ENCODE measurements at places on chromosomes 12 and 14. TPM values are rescaled to one million over a fixed set of nuclear protein-coding genes. Genes with fewer than 3 reads are reported as not detected.

DNA sequence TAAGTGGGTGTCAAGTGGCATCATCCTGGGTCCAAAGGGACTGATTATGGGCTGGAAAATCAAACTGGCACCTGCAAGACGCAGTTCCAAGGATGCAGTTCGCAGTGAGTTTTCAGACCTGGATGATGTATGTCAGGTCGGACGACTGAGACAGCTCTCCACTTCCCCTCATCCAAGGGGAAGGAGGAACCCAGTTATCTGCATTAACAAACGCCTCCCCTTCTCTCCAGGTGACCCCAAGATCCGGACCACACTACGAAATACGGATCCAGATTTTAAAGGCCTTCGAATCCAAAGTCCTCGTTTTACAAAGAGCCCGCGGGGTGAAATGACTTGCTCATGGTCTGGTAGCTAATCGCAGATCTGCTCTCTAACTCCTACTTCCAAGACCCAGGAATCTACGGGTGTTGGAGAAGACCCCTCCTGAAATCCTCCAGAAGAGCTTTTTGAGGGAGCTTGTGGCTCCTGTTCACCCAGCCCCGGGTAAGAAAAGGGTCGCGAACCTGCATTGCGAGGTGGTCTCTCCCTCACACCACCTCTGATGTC, 460 bp upstream of the SYNE2 start:
- no peaks in the 10 kb centered on the region for H3K4me1 ChIP-seq
- peak overlapping the region; percentile 69 for H3K27ac ChIP-seq
- DNase-seq, result no peak
- H3K27me3 ChIP-seq, result no peaks in the 10 kb centered on the region
- no peaks in the 10 kb centered on the region for H3K36me3 ChIP-seq

DNA sequence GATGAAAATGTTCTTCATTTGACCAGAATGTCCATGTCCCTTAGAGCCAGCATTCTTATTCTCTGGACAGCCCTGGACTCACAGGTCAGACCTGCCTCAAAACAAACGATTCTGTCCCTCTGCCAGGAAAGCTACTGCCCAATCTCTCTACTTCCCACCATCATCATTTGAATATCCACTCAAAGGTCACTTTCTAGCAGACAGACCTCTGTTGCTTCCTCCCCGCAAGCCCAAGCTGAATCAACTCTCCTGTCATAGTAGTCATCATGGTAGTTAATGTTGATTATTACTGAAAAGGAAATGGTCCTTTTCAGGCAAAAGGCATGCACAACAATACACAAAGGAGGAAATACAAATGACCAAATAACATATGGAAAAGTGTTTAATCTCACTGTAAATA, 39.6 kb upstream of the CPM start:
- H3K27ac ChIP-seq, result no peak overlapping the region
- H3K36me3 ChIP-seq, result no peaks in the 10 kb centered on the region
- H3K27me3 ChIP-seq, result no peaks in the 10 kb centered on the region
- no peak overlapping the region for H3K4me3 ChIP-seq

DNA sequence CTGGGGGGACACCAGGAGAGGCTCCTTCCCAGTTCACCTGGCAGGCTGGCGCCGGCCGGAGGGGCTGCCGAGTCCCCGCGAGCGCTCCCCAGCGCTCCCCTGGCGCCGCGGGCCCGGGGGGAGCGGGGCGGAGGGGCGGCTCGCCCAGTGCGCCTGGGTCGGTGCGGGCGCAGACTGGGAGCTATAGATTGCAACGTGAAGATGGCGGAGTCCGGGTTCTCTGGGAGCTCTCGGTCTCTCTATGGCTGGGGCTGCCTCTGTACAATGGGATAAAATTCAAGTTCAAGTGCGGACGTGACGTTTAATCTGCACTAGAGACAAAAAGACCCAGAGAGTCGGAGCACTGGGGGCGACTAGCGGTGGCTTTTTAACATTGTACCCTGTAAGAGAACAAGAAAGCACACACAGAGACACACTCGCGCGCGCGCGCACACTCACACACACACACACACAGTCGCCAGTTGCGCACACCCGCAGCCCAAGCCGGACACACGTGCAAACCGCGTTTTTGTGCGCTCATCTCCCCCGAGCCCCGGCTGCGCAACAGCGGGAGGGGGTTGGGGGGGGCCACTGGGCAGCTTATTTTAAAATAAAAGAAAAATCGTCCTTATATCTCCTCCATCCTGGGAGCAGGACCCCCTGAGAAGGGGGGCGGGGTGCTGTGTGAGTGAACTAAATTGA, at the start of gene BCL11B:
Gene BCL11B (minus strand): TSS at position 247 of the 681 bp plus-strand sequence. CDS start 979 bp downstream, outside the sequence.
- H3K27me3 ChIP-seq, result peaks cover 48% of the 10 kb centered on the region
- H3K36me3 ChIP-seq, result no peaks in the 10 kb centered on the region
- H3K4me1 ChIP-seq, result peaks cover 42% of the 10 kb centered on the region

DNA sequence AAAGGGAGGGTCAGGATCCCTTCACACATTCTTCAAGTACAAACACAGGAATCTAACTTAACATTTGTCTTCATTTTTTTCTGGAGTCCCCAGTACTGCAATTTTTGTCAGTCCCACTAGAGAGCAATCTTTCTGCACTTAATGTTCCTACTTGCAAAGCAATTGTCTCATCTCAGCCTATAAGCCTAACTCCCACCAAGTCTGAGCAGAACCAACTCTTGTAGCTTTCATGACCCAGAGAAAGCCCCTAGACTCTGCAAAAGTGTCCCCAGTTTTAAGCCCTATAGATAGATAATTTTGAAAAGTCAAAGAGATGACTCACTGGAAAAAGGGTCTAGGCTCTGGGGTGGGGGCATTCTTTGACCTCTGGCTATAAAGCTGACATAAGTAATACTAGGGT, 1.8 kb upstream of the ZBTB39 start:
- no peak overlapping the region for H3K27ac ChIP-seq
- peaks cover 5% of the 10 kb centered on the region for H3K4me1 ChIP-seq
- H3K27me3 ChIP-seq, result no peaks in the 10 kb centered on the region
- no peak for DNase-seq
- H3K36me3 ChIP-seq, result peaks cover 16% of the 10 kb centered on the region
- no peak overlapping the region for H3K4me3 ChIP-seq

DNA sequence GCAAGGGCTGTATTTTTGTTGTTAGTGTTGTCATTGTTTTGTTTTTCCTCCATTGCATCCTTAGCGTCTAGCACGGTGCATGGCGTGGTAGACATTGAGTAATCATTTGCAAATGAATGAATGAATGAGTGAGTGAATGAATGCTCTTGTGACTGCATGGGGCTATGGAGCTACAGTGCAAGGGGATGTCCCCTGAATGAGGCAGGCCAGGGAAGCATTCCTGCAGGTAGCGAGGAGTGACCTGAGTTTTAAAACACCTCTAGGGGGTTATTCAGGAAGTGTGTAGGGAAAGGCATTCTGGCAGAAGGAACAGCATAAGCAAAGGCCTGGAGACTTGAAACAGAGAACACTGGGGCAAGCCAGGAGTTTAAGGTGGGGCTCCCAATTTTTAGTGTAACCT, 16.9 kb downstream of the MYL2 start:
- DNase-seq, result no peak
- H3K4me3 ChIP-seq, result no peak overlapping the region
- no peaks in the 10 kb centered on the region for H3K27me3 ChIP-seq
- no peak overlapping the region for H3K27ac ChIP-seq

GRCh38 chr14:85366226-85366625, 163.7 kb upstream of the FLRT2 start:
- no peaks in the 10 kb centered on the region for H3K36me3 ChIP-seq
- DNase-seq, result no peak
- no peaks in the 10 kb centered on the region for H3K4me1 ChIP-seq
- H3K27me3 ChIP-seq, result no peaks in the 10 kb centered on the region
- H3K27ac ChIP-seq, result no peak overlapping the region

- H3K4me1 ChIP-seq, result no peaks in the 10 kb centered on the region
- peaks cover 34% of the 10 kb centered on the region for H3K36me3 ChIP-seq
- H3K27me3 ChIP-seq, result no peaks in the 10 kb centered on the region
- no peak overlapping the region for H3K4me3 ChIP-seq
Observed at GRCh38 chr14:72965249-72965648, 39.0 kb downstream of the DCAF4 start.

- no peak overlapping the region for H3K4me3 ChIP-seq
- H3K36me3 ChIP-seq, result peaks cover 3% of the 10 kb centered on the region
- no peak overlapping the region for H3K27ac ChIP-seq
- peaks cover 54% of the 10 kb centered on the region for H3K4me1 ChIP-seq
- H3K27me3 ChIP-seq, result no peaks in the 10 kb centered on the region
- DNase-seq, result no peak
Observed at GRCh38 chr14:74979029-74979428, 23.6 kb upstream of the PGF start.

- H3K36me3 ChIP-seq, result no peaks in the 10 kb centered on the region
- H3K4me3 ChIP-seq, result no peak overlapping the region
- H3K4me1 ChIP-seq, result peaks cover 20% of the 10 kb centered on the region
Observed at GRCh38 chr12:131862994-131863710, 31.3 kb upstream of the ULK1 start.

DNA sequence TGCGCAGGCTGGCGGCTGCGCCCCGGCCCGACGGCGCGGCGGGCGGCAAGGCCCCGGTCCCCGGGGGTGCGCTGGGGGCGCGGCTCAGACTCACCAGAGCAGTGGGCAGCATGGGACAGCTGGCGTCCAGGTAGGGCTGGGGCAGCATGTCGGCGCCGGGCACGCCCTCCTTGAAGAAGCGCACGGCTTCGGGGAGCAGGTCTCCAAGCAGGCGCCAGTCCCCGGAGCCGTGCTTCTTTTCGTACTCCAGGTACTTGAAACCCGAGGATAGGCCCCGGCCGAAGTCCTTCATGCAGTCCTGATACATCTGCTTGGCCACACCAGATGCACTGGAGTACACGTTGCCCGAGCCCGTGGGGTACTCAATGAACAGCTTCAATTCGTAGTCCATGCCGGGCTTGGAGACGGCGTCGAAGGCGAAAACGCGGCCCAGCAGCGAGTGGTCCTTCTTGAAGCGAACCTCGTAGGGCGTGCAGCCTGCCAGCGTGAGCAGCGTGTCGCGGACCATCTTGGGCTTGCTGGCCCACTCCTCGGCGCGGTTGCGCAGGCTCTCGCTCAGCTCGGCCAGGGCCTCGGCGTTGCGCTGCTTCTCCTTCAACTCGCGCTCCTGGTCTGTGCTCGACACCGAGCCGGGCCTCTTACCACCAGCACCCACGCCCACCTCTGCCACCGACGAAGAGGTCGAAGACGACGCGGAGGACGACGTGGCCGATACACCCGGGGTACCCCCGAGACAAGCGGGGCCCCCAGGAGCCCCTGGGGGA, 2.2 kb downstream of the IRF2BPL start:
- H3K4me3 ChIP-seq, result peak overlapping the region; percentile 78
- DNase-seq, result no peak
- H3K27ac ChIP-seq, result peak overlapping the region; percentile 100
- peaks cover 20% of the 10 kb centered on the region for H3K36me3 ChIP-seq
- H3K27me3 ChIP-seq, result no peaks in the 10 kb centered on the region

DNA sequence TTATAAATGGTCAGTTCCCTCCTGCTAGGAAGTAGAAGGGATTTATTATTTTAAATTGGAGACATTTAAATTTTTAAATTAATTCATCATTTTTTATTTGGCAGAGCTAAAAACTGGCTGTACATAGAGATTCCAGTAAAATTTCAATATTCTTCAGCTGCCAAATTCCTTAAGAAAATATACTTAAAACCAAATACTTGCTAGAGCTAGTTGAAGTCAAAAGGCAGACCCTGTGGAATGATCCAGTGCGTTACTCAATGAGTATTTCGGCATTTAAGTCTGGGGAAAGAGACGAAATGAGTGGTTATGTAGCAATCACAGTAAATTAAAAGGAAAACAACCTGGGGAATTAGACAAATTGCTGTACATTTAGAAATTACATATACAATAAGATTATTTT, 1104.7 kb downstream of the SLC6A15 start:
- H3K4me3 ChIP-seq, result no peak overlapping the region
- H3K36me3 ChIP-seq, result no peaks in the 10 kb centered on the region
- no peaks in the 10 kb centered on the region for H3K27me3 ChIP-seq
- H3K4me1 ChIP-seq, result no peaks in the 10 kb centered on the region
- H3K27ac ChIP-seq, result no peak overlapping the region

- H3K4me3 ChIP-seq, result no peak overlapping the region
- no peaks in the 10 kb centered on the region for H3K4me1 ChIP-seq
- H3K27ac ChIP-seq, result no peak overlapping the region
- DNase-seq, result no peak
Observed at GRCh38 chr12:252636-253035, 10.0 kb downstream of the SLC6A13 start.

- no peaks in the 10 kb centered on the region for H3K36me3 ChIP-seq
- H3K4me3 ChIP-seq, result no peak overlapping the region
- H3K27me3 ChIP-seq, result no peaks in the 10 kb centered on the region
- H3K4me1 ChIP-seq, result peaks cover 17% of the 10 kb centered on the region
Observed at GRCh38 chr14:61101803-61102548, 120.9 kb downstream of the SLC38A6 start.

GRCh38 chr12:92370828-92371227, 225.2 kb upstream of the BTG1 start:
- H3K36me3 ChIP-seq, result no peaks in the 10 kb centered on the region
- DNase-seq, result no peak
- H3K27me3 ChIP-seq, result no peaks in the 10 kb centered on the region
- no peaks in the 10 kb centered on the region for H3K4me1 ChIP-seq

GRCh38 chr14:94051779-94052178, 25.6 kb downstream of the OTUB2 start:
- peaks cover 41% of the 10 kb centered on the region for H3K4me1 ChIP-seq
- DNase-seq, result no peak
- no peak overlapping the region for H3K4me3 ChIP-seq
- H3K36me3 ChIP-seq, result peaks cover 71% of the 10 kb centered on the region

DNA sequence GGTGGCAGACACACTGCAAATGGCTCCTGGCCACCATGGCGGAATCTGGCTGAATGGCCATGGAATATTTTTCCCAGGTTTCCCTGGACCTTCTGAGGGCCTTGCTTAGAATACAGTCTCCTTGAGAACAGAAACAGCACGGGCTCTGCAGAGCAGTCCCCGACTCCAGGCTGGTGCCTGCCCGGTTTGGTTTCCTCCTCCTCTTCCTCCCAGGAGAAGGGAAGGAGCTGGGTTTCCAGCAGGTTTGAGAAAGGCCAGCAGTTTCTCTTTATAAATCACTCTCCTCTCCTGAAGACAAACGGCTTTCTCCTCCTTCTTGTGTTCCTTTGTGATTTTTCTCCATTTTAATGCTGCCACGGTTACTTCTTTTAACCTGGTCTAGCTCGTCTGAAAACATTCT, 106.8 kb upstream of the RFLNA start:
- H3K27me3 ChIP-seq, result no peaks in the 10 kb centered on the region
- no peak overlapping the region for H3K4me3 ChIP-seq
- H3K27ac ChIP-seq, result peak overlapping the region; percentile 58
- DNase-seq, result no peak
- H3K36me3 ChIP-seq, result no peaks in the 10 kb centered on the region
- peaks cover 49% of the 10 kb centered on the region for H3K4me1 ChIP-seq

DNA sequence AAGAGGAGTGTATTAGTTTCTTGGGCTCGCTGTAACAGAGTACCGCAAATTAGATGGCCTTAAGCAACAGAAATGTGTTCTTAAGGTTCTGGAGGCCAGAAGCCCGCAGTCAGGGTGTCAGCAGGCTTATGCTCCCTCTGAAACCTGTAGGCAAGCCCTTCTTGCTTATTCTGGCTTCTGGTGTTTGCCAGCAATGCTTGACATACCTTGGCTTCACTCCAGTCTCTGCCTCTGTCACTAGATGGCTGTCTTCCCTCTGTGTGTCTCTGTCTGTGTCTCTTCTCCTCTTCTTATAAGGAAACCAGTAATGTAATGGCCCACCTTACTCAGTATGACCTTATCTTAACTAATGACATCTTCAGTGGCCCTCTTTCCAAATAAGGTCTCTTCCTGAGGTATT, 85.1 kb downstream of the DERA start:
- DNase-seq, result no peak
- H3K4me3 ChIP-seq, result no peak overlapping the region
- H3K27me3 ChIP-seq, result no peaks in the 10 kb centered on the region
- no peaks in the 10 kb centered on the region for H3K36me3 ChIP-seq
- no peaks in the 10 kb centered on the region for H3K4me1 ChIP-seq

Gene ART4
- 0.17 TPM for total RNA-seq

Gene KRT6C
- not detected for total RNA-seq

Gene COX8C
- not detected for total RNA-seq

Gene SMIM41
- total RNA-seq, result 0.59 TPM

Gene CCDC184
- total RNA-seq, result 15.3 TPM

Gene BICD1
- 51.0 TPM for total RNA-seq
